EH (cell line): ENCODE measurements at places on chromosomes 6 and 20.
A peak's percentile ranks its signal among the peaks of the same experiment; 100 is the strongest.

GRCh38 chr6:31474871-31475286 is 23.1 kb upstream of the MICB start:
- no peak for DNase-seq

DNA sequence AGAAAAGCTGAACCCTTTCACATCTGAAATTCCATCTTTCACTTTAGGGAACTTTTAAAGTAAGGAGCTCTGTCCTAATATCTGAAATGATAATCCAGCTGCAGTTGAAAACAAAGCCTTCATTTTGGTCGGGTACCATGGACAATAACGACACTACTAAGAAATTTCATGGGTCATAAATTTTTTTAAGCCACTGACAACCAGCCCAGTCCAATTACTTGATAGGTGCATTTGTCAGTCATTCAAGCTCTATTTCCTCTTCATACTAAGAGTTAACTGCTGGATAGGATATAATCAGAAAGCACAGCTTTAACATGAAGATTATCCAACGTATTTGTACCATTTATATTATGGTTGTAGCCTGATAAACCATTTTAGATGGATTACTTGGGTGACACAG is 52.5 kb downstream of the MMUT start:
- no peak for DNase-seq

DNA sequence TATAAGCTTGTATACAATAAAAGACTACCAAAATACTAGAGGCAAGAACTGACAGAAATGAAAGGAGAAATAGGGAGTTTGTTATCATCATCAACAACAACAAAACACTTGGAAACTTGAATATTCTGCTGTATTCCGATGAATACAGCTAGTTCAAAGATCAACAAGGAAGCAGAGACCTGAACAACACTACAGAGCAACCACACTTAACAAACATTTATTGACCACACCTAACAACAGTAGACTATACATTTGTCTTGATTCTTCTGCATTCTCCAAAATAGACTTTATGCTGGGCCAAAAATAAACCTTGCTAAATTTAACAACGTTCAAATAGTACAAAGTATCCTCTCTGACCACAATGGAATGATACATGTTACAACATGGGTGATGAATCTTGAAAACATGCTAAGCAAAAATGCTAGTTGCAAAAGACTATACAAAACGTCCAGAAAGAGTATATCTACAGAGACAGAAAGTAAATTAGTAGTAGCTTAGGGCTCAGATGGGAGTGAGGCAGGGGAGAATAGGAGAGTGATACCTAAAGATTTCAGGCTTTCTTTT is 39.1 kb upstream of the PAK5 start:
- DNase-seq, result peak; percentile 7

GRCh38 chr6:52251113-52251512 is 6.8 kb upstream of the IL17F start:
- DNase-seq, result no peak

- DNase-seq, result no peak
These were observed 124.7 kb upstream of the KCNQ5 start for GRCh38 chr6:72497186-72497585.

DNA sequence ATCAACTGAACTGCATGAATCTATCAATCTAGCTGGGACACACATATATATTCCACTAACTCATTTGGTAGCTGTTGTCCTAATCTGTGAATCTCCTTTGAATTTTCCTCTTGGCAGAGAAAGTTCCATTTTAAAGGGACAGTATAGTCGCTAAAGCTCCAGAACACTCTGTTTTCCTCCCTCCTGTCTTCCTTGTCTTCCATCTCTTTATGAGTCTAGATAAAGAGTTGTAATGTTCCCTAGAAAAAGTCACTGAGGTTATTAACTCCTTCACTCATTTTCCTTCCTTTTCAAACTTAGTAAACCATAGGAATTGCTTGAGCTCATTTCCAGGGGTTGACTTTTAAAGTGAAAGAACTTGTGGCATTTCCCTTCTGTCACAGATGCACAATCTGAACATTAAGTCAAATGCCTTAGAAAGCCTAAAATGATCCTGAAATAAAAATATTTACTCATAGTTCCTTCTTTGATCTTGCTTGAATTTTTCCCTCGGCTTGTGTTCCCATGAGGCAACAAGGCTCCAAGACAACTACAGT is 198.4 kb downstream of the TRIM27 start:
- DNase-seq, result no peak

DNA sequence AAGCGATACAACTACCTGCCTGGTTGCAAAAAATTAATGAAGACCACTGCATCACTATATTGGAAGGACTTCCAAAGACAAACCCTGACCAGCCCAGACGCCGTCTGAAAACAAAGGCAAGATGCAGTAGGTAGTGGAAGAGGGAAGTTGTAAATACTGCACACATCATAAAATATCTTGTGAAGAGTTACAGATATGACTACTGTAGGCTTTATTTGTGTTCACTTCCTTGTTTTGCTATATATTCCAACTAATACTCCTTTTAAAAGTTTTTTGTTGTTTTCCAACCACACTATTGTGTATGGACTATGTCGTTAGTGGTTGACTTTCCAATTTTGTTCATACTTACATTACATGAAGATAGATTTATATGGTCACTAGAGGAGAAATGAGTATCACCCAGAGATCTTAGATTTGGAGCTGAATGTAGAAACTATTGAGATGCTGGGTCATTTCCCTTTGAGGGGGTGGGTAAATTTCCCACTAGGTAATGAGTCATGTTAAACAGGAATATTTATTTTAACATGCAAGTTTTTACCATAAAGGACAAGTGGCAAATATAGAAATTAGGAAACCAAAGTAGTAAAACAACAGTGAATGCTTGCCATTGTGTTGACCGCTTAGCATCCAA is 16.6 kb upstream of the TXLNB start:
- DNase-seq, result peak; percentile 33

- DNase-seq, result peak; percentile 92
These were observed 27.8 kb downstream of the TNFAIP3 start for GRCh38 chr6:137894779-137895385.

- peak; percentile 3 for DNase-seq
These were observed 325.6 kb upstream of the RUNX2 start for GRCh38 chr6:45002390-45003105.

GRCh38 chr6:131660195-131660594 is 23.1 kb downstream of the ENPP3 start:
- peak; percentile 49 for DNase-seq

- DNase-seq, result peak; percentile 6
These were observed 290.2 kb downstream of the BTBD3 start for GRCh38 chr20:12207875-12208274.
